ENCODE measurements at places on chromosomes 3 and 15. TPM values are rescaled to one million over a fixed set of nuclear protein-coding genes. Genes with fewer than 3 reads are reported as not detected.

The RARB gene
- 6.7 TPM for total RNA-seq

The TRH gene
- total RNA-seq = not detected

The FBN1 gene
- total RNA-seq = 5.5 TPM

The SAMMSON gene
- total RNA-seq = not detected

The SCN11A gene
- 0.01 TPM for total RNA-seq

The NDUFB5 gene
- 48.9 TPM for total RNA-seq

The A4GNT gene
- total RNA-seq = not detected

The CLDN11 gene
- 0.15 TPM for total RNA-seq

The HRG gene
- total RNA-seq = not detected

The ZNF502 gene
- 1.2 TPM for total RNA-seq

The NEK10 gene
- total RNA-seq = 0.66 TPM

The PRICKLE2 gene
- 2.2 TPM for total RNA-seq

The PP2D1 gene
- total RNA-seq = not detected

The DZIP1L gene
- 11.0 TPM for total RNA-seq

The POPDC2 gene
- total RNA-seq = 0.37 TPM

The PIF1 gene
- total RNA-seq = 13.4 TPM

The WHAMM gene
- total RNA-seq = 6.9 TPM

The DZIP3 gene
- 3.6 TPM for total RNA-seq

The ENTPD3 gene
- total RNA-seq = 0.03 TPM

The CIAO2A gene
- total RNA-seq = 110 TPM

The CLN6 gene
- 81.2 TPM for total RNA-seq

The CATSPER2 gene
- 0.24 TPM for total RNA-seq

The ABHD6 gene
- total RNA-seq = 11.0 TPM

The CCNB2 gene
- 91.9 TPM for total RNA-seq

The CHAC1 gene
- 5.7 TPM for total RNA-seq

The BNIP2 gene
- total RNA-seq = 68.3 TPM
